Stimulated activated CD8-positive, alpha-beta memory T cell treated with anti-CD3 and anti-CD28 coated beads, Interleukin-12 subunit alpha, Interleukin-12 subunit beta, amount 100 ng/mL, for 1 hour (primary cell): ENCODE measurements at places on chromosomes 1 and 21.

- DNase-seq = no peak
Measured at GRCh38 chr1:26156285-26157038, 2.4 kb upstream of the FAM110D start.

- no peak for DNase-seq
Measured at GRCh38 chr1:37042506-37042905, 8.2 kb upstream of the GRIK3 start.

DNA sequence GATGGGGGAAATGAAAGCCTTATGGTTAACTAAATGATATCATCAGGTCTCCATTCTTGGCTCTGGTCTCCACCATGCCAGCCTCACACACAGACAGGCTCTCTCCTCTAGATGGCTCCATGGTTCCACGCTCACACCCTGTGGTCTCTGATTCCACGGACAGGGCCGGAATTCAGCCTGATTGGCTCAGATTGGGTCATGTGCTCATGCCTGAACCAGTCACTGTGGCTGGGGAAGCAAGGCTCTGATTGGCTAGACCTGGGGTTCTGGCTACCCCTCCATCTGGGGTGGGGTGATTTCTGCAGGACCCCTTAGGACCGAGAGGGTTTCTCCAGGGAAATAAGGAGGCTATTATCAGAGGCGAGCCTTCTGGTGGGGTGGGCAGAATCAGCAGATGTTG lies 277.0 kb downstream of the PTPRU start:
- no peak for DNase-seq

GRCh38 chr21:45763506-45763905 lies 120.0 kb downstream of the PCBP3 start:
- no peak for DNase-seq

DNA sequence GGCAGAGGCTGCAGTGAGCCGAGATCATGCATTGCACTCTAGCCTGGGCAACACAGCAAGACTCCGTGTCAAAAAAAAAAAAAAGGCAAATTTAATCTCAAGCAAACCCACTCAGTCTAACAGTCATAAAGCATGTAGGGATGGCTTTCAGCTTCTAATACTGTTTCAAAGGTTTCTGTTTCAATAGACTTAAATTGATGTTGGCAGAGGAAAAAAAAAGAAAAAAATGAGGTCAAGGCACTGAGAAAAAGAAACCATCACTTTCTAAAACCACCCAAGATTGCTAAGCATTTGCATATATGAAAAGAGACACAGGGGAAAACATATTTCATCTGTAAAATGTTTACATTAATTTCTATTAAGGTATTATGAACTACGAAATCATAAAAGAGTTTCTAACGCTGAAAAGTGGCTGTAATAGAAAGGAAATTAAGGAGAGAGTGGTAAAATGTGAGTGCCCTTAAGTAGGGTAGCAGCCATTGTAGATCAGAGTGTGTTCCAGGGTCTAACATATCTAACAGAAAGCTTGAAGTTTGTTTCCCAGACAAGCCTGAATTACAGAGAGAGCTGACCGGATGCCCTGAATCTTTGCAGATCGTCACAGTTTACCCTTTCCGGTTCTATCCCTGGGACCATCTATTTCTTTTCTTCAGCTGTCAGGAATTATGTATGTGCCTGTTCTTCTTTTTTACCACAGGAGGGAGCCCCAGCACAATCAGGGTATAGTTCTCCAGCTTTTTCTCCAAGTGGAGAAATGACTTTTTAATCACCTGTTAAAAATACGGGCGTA lies 70.0 kb downstream of the PLD5 start:
- DNase-seq = no peak

DNA sequence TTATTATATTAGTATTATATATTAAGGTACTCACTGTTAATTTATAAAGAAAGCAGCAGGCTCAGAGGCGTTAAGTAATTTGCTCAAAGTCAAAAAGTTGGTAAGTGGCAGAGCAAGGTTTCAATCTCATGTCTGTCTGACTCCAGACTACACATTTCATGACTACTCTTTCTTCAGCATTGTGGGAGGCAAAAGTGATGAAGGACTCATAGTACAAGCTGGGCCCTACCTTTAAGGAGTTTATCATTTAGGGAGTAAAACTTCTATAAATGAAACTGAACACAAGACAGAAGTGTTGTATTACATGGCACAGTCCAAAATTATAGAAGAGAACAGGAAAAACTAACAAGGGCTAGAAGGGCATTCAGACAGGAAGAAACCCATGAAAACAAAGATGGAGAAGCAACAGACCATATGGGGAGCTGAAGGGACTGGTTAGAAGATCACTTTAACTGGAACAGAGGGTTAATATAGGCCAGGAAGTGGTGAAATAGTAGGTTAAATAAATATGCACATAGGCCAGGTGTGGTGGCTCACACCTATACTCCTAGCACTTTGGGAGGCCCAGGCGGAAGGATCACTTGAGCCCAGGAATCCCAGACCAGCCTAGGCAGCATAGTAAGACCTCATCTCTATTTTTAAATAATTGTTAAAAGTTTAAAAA lies 11.5 kb downstream of the SORT1 start:
- DNase-seq = no peak

DNA sequence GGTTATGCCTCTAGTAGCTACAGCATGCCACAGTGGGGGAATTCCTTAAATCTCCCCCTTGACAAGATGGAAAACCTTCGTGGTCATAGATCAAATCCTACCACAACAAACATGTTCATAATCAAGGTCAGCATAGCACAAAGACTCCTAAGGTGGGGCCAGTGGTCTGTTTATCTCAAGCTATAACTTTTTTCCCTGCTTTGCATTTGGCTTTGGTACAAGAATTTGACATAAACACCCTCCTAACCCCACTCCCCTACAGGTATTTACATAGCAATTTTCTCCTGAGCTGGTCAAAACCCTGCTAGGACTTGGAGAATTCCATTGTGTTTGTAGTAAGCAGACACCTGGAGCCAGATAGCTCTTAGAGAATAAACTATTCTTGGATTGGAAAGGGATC lies 58.5 kb downstream of the HIVEP3 start:
- no peak for DNase-seq
